ENCODE measurements at places on chromosomes 6 and 20. TPM values are rescaled to one million over a fixed set of nuclear protein-coding genes. Genes with fewer than 3 reads are reported as not detected.

DNA sequence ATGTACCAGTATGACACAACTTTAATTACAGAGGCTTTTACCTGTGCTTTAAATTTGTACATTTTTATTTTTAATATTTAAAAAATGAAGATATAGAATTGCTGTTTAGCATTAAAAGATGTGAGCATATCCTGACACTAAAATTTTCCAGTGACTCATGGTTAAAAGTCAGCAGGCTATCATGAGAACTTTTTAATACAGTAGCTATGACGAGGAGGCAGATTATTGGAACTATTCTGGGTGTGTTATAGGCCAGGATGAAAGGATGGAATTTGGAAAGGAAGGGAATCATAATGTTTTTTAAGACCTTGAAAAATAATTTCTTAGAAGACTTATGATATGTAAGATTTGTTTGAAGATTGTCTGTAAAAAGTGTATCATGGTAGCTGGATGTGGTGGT, 91.0 kb downstream of the GFRA4 start:
- DNase-seq, result no peak

DNA sequence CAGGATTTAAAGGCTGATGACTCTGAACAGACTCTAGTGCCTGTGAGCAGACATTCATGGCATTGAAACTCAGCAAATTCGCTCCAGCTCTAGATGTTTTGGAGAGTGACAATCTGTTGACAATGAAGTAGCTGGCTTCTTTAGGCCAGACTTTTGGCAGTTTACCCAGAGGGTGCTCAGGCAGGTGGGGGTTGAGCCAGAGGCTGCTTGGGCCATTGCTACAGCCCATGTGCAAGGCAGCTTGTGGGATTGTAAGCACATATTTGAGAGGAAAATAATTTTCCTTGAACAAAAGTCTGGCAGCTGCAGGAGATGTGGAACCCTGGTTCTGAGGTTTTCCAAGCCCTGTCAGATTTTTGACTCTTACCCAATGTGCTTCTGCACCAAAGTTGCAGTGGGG, 311.6 kb downstream of the CDC5L start:
- DNase-seq, result no peak

DNA sequence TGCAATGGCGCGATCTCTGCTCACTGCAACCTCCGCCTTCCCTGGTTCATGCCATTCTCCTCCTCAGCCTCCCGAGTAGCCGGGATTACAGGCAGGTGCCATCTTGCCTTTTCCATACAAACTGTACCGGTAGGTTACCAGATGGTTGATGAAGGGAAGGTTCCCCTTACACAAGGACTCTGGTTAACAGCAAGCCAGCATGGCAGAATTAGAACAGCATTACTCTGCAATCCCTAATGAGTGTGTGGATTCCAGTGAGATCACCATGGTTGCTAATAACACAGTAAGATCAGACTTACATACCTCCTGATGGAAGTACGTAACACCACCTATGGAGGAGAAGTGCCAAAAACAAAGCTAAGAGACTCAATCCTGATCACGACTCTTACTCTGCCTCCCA, 51.7 kb downstream of the TTI1 start:
- no peak for DNase-seq

DNA sequence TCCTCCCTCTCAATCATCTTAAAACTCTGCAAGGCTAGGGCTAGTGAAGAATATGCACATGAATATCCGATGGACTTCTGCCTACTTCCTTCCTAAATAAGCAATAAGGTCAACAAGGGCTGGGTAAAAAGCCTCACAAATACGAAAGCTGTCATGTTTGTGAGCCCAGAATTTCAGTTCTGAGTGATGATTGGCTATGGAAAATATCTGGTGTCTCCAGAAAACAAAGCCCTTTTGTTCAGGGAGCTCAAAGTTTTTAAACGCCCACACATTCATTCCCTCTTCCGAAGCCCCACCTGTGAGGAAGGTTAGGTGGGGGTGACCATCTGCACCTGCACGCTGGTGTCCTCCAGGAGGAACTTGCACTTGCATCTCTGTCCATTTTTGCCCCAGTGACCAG, 126.9 kb upstream of the ARMC2 start:
- DNase-seq, result no peak

DNA sequence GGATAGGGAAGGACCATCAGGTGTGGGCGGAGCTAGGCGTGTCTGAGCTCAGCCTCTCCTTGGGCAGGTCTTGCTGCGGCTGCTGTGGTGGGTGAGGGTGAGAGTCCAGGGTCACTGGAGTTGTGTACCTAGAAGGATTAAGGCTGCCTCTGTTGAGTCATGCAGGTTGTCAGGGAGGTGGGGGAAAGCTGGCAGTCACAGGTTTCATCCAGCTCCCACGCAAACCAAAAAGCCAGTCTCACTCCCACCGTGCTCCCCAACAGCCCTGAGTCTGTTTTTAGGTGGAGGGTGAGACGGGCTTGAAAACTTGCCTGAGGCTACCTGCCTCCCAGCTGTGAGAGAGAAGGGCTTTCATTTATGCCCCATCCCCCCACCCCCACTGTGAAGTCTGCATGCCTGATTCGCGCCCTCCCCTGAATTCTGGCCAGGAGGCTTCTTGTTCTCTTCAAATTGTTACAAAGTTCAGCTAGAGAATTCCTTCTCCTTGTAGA, 161.5 kb downstream of the MYLK4 start:
- DNase-seq, result no peak

IL17A gene
- total RNA-seq, result 33.7 TPM

APCDD1L gene
- not detected for total RNA-seq

XKR7 gene
- total RNA-seq, result not detected

TSPO2 gene
- total RNA-seq, result not detected

All from activated CD4-positive, alpha-beta memory T cell treated with anti-CD3 and anti-CD28 coated beads for 36 hours (primary cell).